ENCODE measurements at places on chromosomes 3 and 15. TPM values are rescaled to one million over a fixed set of nuclear protein-coding genes. Genes with fewer than 3 reads are reported as not detected.

DNA sequence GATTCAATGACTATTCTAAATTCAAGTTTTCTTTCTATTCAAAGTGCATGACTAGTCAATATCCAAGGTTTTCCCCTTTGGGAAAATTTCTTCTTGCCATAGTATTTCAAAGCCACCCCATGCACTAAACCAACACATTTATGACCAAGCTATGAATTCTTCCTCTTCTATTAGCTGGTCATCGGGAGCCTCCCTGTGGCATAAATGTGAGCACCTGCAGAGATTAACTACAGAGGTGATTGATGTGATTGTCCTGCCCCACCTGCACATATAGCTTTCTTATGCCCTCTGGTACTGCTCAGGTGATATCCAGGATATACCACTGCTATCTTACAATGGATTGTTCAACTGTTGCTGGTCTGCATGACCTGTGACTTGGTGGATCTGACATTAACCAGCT lies 694.9 kb downstream of the ZBBX start:
- DNase-seq = no peak

- DNase-seq = no peak
Measured at GRCh38 chr15:51046799-51047449, 47.8 kb downstream of the TNFAIP8L3 start.

DNA sequence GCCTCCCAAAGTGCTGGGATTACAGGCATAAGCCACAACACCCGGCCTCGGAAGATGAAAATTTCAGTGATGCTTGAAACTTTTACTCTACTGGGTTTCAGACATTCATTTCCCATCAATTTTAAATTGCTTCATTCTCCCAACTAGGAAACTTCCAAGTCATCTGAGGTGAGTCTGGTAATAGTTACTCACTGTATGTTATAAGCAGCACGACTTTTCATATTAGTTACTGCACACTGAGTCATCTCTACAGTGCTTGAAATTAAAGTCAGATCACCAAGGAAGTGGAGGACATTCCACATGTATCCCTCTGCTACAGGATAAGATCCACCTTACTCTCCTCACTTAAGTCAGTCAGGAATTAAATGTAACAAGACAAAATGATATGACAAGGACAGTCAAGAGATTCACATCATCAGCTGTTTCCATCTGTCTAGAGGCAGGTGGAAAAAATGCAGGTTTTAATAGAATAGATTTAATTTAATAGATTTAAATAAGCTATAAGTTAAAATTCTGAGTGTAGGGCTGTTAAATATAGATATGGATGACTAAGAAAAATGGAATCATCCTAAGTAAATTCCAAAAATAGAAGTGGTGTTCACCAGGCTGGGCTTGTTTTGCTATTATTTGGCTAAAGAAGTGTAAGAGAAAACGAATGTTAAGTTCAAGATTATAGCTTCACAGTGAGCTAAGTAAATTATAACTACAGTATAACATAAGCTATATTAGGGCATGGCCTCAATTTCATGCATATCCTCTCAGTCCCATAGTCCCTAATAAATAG lies 104.4 kb downstream of the TMCO5A start:
- no peak for DNase-seq

- DNase-seq = no peak
Measured at GRCh38 chr3:29694783-29695182, 413.9 kb downstream of the RBMS3 start.

GRCh38 chr3:132292042-132292441 lies 25.2 kb upstream of the ACP3 start:
- no peak for DNase-seq

DNA sequence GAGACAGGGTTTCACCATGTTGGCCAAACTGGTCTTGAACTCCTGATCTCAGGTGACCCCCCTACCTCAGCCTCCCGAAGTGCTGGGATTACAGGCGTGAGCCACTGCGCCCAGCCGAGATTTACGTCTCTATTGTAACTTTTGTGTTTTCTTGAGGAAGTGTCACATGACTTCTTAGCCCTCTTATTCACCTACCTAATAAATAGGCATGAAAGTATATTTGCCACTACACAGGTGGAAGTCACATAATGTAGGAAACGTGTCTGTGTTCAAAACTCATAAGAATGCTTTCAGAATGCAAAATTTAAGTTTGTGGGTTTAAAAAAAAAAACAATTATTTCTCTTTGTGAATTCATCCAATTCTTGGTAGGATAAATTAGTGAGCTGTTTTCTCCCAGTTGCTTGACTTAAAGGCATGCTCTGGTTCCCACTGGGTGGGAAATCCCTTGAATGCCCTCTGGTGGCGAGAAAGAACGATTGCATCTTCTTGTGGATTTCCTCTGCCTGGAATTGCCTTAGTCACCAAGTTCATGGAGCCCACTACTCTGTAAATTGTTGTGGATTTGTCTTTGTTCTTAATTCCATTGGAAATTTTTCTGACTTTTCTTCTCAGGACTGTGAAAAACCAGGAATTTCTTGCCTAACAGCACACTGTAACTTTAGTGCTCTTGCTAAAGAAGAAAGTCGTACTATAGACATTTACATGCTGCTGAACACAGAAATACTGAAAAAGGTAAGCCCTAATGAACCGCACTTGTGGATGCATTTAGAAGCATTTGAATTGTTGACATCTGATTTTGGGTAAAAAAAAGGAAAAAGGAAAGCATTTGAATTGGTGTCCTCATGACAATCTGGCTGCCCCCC lies 82.2 kb upstream of the CTDSPL start:
- DNase-seq = no peak

DNA sequence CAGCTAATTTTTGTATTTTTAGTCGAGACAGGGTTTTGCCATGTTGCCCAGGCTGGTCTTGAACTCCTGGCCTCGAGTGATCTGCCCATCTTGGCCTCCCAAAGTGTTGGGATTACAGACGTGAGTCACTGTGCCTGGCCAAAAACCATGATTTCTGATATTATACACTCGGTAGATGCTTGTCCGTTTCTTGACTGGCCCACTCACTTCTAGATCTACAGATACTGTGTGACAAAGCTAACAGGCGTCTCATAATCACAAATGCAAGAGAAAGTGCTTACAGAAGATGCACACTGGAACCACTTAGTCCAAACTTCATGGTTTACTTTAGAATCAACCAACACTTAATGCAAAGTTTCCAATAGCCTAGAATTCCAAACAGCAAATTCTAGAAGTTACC lies 8.4 kb downstream of the PROK2 start:
- DNase-seq = no peak

GRCh38 chr3:72270072-72270681 lies 485.2 kb upstream of the PROK2 start:
- no peak for DNase-seq

DNA sequence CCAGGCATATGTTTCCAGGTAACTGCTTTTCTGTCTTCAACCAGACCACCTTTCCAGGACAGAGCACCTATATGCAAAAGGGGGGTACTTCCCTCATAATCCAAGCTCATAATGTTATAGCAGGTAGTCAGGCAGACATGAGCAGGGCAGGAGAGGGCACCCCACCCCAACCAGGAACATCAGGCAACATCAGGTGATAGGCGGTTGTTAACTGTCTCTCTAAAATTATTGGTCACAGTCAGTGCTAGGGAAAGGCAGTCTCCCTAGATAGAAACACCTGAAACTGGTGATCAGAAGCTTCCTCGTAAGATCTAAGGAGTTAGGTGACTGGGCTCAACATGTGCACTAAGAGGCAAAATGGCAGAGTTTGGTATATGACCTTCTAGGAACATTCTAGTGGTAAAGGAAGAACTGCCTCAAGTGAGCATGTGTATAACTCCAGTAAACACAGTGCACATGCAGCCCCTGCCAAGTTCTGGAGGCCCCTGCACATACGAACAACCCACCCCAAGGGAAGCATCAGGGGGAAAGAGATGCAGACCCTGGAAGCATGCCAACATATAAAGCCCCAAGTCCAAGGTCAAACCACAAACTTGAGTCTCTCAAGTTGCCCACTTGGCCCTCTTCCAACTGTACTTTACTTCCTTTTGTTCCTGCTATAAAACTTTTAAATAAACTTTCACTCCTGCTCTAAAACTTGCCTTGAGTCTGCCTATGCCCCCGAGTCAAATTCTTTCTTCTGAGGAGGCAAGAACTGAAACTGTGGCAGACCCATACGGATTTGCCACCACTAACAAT lies 270.9 kb downstream of the ULK4 start:
- no peak for DNase-seq

- no peak for DNase-seq
Measured at GRCh38 chr3:36893826-36894225, 51.0 kb downstream of the TRANK1 start.

DNA sequence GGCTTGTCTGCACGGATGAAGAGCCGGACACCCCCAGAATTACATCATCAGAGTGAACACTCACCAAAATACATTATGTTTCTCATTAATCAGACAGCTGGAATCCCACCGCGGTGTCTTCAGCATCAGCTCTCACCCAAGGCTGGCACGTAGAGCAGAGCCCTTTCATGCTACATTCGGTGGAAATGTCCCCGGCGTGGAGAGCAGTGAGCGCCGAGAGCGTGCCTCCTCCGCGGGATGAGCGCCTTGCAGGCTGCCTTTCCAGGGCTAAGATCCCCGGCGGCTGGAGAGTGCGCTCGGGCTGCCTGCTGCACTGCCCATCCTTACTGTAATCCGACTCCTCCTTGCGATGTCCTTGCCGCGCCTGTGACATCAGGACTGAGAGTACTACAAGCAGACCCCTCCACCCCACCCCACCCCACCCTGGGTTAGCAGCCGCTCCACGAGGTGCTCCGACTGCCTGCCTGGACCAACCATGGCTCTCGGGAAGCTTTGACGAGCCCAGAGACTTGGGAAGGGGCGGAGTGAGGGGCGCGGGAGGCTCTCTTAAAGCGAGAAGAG lies at the start of gene ZNF385D:
Gene ZNF385D, minus strand, starts transcription at position 380 of the 561 bp plus-strand sequence. Its CDS starts 294 bp downstream, at position 86.
- no peak for DNase-seq

- DNase-seq = no peak
Measured at GRCh38 chr15:74036271-74037170, 42.0 kb downstream of the PML start.

NOX5 gene
- not detected for total RNA-seq

CTSH gene
- total RNA-seq = 25.2 TPM

PODXL2 gene
- 3.4 TPM for total RNA-seq

CHRNA3 gene
- not detected for total RNA-seq

LMLN gene
- total RNA-seq = 4.2 TPM

PPP1R14D gene
- total RNA-seq = not detected

ZSCAN29 gene
- 30.4 TPM for total RNA-seq
